AG08396 (cell line): ENCODE measurements at places on chromosomes 12 and 14.

DNA sequence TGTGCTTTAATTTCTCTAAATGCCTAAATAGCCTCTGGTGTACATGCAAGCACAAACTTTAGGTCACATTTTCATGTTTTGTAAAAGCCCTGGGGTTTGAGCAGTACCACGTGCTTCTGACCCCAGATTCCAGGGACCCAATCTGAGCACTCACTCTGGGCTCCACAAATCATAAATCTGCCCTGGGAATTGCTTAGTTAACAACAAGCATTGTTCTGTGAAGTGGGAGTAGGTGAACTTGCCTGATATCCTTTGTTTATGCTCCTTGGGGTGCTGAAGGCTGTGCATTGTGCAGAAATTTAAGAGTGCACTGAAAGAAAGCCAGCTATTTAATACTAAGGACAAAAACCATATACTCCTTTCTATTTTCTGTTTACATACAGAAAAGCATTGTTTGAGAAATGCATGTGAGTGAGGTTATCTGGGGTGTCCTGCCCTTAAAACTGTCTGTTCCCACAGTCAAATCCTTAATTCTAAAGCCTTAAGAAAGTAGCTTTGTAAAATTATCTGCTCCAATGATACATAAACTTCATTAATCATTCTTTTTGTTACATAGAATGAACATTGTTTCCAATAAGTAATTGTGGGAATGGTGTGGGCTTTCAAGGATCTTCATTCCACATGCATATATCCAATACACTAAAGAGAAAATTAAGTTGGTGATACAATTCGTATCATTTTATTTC lies 258.6 kb upstream of the NPAS3 start:
- DNase-seq, result no peak

- DNase-seq, result no peak
Measured at GRCh38 chr14:68131907-68132306, 312.3 kb downstream of the RAD51B start.

GRCh38 chr12:131963381-131963780 lies 13.6 kb downstream of the EP400 start:
- DNase-seq, result no peak

- DNase-seq, result peak; percentile 39
Measured at GRCh38 chr12:70661466-70662161, 24.4 kb upstream of the PTPRB start.

GRCh38 chr14:53055003-53055402 lies 98.1 kb downstream of the DDHD1 start:
- peak; percentile 34 for DNase-seq

GRCh38 chr12:65526311-65526710 lies 247.8 kb downstream of the MSRB3 start:
- DNase-seq, result no peak
